ENCODE measurements at places on chromosomes 11 and 22.

- peak; percentile 87 for DNase-seq
Observed at GRCh38 chr11:72741429-72741833, 10.8 kb downstream of the ARAP1 start.

DNA sequence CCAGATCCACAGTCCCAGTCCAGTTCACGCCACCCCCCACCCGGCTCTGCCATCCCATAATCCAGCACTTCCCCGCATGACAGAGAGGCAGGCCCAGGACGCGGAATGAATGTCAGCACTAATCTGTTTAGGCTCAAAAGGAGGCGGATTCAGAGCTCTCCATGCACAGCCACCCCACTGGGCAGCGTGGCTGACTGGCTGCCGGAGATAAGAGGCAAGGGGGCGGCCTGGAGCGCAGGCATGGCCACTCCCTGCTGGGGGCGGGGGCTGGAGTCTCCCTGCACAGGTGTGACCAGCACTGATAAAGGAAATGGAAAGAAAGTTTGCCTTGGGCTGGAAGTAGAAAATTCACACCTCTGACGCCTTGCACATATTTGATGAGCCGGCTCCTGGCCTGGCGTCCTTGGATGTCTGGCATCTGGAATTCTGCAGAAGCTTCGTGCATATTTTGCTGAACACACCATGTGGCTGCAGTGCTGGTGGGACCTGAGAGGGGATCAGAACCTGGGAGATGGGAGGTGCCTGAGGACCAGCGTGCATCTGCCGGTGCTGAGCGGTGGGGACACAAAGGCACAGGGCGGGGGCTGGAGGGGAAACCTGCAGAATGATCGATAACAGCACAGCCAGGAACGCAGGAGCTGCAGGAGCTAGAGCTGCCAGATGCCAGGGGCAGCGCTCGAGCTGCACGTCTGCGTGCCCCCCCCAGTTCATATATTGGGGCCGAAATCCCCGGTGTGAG lies 344.4 kb downstream of the CTTN start:
- DNase-seq, result peak; percentile 6

GRCh38 chr22:27476729-27477128 lies 324.8 kb downstream of the MN1 start:
- DNase-seq, result no peak

DNA sequence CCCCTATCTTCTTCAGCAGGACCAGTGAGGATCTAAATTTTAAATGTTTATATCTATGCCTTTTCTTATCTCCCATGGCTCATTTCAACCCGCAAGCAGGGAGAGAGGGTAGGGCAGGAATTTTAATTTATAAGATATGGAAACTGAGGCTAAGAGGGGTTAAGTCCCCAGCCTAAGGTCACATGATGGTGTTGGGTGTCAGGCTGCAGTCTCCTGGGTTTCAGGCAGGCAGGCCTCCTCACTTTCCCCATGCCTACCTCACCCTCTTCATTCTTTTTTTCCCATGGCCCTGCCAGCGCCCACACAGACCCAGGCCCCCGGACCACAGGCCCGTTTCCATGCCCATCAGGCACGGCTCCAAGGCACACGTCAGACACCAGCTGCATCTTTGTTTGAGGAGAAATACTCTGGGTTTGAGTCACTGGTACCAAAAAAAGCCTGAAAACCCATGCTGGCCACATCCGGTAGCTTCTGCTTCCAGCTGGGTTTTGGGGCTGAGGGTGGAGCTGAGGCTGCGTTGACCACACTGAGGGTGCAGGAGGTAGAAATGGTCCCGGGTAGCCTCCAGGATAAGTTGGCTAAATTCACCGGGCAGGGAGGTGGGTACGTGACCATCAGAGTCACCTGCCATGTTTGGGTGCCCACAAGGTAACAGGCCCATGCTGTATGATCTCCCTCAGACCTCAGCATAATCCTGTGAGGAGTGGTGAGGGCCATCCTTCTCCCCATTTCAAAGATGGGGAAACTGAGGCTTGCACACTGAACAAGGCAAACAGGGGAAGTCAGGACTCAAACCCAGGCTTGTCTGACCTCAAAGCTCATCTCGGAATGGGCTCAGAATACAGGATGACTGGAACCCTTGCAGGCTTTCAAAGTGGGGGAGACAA lies 7.5 kb downstream of the CRYBB1 start:
- DNase-seq, result peak; percentile 59

DNA sequence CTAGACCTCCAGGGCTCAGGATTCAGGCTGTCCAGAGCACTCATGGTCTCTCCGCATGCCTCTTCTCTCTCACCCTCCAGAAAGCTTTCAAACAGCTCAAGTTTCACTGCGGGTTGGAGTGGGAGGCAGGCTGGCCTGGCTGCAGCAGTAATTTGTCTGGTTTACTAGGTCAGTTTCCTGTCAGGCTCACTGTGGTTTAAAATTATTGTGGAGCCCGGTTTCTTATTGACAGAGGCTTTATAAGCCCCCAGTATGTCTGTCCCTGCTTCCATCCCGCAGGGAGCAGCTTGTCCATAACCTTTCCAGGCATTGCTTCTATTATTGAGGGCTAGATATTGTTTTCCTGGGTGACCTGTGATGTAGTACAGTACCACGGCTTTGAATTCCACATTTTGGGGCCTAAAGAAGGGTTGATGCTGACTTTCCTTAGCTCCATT lies 235.3 kb upstream of the SORL1-AS1 start:
- DNase-seq, result no peak

- peak; percentile 8 for DNase-seq
Observed at GRCh38 chr11:31959716-31960115, 131.2 kb upstream of the RCN1 start.

Measured in common myeloid progenitor, CD34-positive (primary cell).